ENCODE measurements at places on chromosomes 6 and 20.

DNA sequence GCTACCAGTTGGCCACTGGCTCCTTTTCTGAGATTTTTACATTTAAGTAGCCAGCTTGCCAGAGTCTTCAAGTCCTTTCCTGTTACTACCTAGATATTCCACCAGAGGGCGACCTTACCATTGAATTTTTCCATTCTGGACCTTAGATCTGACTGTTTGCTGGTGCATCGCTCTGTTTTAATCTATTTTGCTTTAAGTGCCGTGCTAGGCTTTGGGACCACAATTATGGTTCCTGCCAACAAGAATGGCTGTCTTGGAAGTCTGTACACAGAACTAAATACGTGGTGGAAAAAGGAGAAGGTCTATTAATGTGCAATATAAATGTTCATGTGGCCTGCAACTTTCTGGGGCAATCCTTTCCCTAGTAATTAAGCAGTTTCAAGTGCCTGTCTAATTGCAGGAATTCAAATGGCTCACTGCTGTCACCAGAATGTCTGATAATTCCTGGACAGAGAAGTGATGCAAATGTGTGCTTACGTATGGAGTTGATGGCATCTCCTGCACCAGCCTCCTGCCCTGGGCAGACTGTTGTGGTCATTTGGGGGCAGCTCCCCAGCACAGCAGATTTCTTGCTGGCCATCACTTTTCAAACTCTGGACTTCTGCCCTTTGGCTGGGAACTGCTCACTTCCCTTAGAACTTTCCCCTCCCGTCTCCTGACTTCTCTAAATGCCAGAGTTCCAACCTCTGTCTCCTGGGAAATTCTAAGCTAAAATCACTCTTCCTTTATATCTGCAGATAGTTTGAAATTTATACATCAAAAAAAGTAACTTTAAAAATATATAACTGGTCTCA is 5.6 kb upstream of the HLA-DOA start:
- DNase-seq = peak; percentile 60

DNA sequence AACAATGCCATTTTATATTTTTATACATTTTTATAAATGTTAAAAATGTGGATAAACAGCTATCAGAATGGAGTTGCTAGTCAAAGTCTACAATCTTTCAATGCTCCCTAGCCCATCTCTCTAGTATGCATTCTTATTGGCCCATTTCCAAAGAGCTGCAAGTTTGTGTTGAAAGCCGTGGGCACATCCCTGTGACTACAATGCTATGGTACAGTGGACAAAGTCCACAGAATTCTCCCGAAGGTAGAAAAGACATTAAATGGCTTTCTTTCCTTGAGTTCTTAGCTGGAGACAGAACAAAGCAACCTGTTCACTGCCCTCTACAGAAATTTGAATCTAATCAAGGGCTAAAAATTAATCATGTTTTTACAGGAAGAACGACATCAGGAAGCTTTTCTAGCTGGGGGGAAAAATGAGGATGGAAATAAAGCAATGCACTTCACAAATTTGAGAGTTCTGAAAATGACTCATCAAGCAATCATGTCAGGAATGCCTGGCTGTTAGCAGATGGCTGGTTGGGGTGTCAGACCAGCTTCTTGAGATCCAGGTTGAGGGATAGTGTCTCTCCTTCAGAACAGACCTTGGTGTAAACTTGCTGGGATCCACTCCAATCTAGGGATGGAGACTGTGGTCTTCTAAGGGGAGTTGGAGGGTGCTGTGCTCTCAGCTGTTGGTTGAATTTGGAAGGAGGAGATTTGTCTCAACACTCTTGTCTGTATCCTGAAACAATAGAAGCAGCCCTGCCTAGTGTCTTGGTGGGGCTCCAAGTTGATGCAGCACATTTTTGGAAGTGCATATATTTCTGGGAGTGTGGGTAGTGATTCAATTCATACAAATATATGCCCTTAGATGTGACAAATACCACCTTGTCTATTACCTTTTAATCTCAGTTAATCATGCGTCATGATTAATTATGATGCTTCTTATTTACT is 143.4 kb upstream of the PHACTR1 start:
- DNase-seq = no peak

GRCh38 chr6:6859722-6860121 is 248.0 kb upstream of the RREB1 start:
- DNase-seq = no peak

GRCh38 chr20:2696646-2697045 is 4.1 kb downstream of the EBF4 start:
- DNase-seq = no peak

DNA sequence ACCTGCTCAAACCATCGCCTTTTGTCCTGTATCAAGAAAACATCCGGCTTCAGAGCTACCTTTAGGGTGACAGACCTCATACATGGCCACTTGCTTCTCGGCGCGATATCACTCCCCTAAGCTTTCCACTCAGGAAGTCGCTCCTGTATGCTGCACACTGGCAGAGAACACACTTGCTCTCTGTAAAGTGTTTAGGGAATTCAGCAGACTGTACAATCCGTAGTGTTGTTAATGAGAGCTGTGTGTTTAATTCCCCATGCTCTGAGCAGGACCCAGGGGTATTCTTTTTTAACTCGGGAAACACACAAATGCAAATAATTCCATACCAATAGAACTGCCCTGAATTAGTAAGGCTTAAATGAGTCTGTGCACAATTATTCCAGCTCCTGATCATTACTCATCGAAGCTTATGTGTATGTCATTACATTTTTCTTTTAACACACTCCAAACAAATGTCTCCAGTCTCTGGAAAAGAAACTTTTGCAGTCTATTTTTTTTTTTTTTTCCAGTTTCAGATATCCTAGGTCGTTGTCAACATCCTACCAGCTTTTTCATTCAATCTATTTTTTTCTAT is 338.7 kb upstream of the ARID1B start:
- DNase-seq = no peak

- no peak for DNase-seq
Measured at GRCh38 chr20:11207749-11208502, 534.1 kb upstream of the JAG1 start.

DNA sequence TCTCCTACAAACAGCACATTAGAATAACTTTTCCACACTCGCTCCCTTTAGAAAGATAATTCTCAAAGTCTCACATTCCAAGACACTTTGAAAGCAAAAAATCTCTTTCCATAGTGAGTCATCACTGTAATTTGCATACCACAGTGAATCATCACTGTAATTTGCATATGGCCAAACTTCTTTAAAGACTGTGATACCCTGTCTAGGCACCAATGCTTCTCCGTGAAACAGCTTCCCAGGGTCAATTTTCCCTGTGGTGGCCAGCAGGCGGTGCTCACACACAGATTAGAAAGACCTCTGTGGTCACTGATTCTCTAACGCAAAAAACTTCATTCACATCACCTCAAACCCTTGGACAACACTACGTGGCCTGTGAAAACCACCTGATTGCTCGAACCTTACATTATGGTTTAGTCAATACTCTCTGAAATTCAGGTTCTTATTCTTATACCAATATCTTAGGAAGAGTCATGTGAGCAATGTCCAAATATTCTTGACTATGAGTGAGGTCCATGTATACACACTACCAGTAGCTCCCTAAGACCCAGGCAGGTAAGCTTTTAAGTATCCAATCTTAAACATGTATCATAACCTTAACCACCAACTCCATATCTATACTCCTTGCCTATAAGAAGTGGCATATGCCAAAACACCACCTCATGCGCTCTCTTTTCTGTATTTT is 78.5 kb upstream of the PHACTR1 start:
- no peak for DNase-seq

DNA sequence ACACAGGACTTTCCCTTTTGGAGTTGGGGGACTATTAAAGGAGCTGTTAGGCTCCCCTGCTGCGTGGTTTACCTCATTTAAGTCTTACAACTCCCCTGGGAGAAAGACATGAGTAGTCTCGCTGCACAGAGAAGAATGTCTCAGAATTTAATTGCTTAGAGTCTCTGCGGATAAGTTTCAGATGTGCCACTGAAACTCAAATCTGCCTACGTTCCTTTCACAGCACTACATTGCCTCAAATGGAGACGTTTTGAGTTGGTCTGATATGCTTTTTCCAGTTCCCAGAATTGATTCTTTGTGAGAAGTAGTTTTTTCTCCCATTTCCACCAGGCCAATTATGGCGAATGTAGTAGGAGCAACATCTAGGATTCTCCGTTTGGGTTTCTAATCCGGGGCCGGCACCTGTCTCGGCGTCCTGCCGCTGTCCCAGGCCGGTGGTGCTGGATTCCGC is 532 bp upstream of the SLC35F1 start:
- no peak for DNase-seq

- no peak for DNase-seq
Measured at GRCh38 chr6:8672882-8673281, 237.5 kb upstream of the SLC35B3 start.

DNA sequence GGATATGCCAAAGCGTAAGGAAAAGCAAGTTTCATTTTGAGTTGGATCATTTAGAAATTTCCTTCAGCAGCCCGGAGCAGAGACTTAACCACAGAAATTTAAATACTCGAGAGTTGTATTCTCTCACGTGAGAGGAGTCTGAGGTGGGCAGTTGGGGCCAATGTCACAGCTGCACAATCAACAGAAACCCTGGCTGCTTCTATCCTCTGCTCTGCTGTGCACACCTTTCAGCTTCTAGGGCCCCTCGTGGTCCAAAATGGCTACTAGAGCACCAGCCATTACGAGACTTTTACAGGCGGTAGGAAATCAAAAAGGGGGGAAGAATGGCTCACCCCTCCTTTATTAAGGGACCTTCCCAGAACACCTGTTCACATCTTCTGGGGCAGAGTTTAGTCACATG is 153.9 kb downstream of the TAF4 start:
- no peak for DNase-seq

DNA sequence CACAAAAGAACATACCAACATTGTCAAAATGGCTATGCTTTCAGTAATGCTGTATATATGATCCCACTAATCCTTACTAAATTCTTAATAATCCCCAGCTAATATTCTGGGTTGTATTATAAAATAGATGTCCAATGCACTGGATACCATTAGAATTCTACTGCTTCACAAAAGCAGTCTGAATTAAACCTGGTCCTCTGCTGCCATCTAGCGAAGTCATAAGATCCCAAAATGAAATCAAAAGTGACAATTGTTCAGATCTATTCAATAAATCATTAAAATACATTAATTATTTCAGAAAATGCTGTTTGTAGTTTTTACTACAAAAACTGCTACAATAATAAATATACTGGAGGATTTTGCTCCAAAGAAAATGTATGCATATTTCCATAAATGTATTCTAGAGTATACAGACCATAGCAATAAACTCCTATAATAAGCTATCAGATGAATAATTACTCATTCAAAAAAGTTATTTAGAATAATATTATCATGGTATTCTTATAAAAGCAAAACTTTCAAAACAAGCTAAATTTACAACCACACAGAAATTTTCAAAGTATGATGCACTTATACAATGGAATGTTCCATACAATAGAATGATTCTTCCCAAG is 92.6 kb downstream of the RNGTT start:
- DNase-seq = peak; percentile 4

- no peak for DNase-seq
Measured at GRCh38 chr6:100260584-100260983, 204.1 kb downstream of the SIM1 start.

DNA sequence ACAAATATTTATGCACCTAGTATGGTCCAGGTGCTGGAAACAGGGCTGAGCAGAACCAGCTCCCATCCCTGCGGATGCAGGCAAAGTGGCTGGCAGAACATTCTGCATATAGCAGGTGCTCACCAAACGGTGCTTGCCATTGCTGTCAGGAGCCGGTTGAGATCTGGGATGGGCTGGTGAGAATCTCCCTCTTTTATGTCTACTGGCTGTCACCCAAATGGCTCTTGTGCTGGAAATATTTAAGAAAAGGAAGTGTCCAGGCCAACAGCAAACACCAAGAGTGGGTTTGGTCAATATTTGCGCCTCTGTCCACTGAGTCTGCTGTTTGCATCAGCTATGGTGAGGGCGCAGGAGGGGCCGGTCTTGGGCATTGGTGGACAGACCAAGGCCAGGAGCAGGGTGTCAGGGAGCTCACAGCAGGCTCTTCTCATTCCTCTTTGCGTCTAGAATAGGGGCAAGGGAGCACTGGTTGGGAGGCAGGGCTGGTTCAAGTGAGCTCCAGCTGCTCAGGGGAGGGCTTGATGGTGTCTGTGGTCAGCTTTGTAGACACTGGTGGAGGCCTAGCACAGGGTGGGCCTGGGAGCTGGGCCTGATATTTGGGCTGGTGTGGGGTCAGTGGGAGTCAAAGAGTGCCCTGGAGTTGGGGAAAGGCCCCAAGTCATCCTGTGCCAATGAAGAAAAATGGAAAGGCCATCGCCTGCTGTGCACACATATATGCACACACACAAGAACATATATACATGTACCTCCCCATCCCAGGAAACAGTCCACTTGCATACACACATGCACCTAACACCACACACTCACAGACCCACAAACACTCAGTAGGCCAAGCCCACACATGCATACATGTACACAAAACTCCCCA is 1.4 kb upstream of the BPIFB2 start:
- DNase-seq = no peak

DNA sequence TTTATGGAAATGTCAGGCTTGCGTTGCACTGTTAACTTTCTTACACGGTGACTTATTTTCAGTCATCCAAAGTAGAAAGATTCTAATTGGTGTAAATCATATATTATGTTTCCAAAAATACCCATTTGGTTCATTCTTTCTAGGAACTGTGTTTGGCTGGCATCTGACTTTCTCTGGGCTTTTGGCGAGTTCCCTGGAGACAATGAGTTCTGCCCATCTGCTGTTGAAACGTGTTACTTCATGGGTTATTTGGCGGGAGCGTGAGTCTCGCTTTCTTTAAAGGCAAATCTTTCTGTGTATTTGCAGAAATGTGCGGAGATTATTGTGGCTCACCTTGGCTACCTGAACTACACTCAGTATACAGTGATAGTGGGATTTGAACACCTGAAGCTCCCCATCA is 29.5 kb downstream of the TMEM181 start:
- DNase-seq = no peak

DNA sequence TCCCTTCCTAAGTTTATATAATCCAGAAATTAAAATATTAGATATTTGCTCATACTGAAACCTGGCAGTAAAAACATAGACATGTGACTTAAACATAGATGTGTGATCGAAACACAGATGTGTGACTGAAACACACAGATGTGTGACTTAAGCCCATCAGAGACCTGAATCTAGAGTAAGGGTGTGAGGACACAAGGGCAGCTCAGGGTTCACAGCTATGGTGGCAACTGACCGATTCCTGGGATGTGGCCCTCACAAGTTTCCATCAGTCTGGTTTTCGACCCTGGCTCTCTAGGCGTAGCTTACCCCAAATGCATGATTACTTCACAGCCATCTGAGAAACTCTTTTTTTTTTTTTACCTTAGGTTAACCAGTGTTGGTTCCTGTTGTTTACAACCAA is 137.0 kb downstream of the NRN1 start:
- DNase-seq = no peak

DNA sequence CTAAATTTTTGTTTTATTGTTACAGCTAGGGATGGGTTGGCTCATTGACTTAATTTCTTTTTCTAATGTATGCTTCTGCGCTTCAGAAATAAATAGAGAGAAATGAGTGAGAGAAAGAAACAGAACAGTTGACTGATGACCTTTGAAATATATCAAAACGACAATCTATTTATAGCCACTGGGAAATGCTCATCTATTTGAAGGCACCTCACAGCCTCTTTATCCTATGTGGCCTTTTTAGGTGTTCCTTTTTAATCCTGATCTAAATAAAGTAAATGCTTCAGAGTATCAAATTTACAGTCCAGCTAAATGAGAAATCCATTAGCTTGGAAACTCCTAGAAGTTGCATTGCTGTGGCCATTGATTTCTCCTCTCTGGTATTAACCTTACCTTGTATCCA is 943.5 kb upstream of the CITED2 start:
- no peak for DNase-seq
